Small intestine (tissue), 16 donors: ENCODE measurements at places on chromosomes 1 and 21.

DNA sequence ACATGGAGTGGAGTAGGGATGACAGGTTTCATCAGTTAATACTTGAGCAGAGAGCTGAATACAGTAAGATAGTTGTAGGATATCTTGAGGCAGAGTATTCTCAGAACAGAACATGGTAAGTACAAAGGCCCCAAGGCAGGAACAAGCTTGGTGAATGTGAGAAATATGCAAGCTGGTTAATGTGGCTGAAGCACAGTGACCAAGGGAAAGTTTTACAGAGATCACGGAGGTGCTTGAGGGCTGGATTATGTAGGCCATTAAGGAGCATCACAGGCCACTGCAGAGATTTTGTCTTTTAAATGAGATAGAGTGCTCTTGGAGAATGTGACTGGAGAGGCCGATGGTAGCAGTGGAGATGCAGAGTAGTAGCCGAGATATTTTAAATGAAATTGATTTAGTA lies 54.0 kb upstream of the BOLA1 start:
- peak; percentile 5 for DNase-seq

DNA sequence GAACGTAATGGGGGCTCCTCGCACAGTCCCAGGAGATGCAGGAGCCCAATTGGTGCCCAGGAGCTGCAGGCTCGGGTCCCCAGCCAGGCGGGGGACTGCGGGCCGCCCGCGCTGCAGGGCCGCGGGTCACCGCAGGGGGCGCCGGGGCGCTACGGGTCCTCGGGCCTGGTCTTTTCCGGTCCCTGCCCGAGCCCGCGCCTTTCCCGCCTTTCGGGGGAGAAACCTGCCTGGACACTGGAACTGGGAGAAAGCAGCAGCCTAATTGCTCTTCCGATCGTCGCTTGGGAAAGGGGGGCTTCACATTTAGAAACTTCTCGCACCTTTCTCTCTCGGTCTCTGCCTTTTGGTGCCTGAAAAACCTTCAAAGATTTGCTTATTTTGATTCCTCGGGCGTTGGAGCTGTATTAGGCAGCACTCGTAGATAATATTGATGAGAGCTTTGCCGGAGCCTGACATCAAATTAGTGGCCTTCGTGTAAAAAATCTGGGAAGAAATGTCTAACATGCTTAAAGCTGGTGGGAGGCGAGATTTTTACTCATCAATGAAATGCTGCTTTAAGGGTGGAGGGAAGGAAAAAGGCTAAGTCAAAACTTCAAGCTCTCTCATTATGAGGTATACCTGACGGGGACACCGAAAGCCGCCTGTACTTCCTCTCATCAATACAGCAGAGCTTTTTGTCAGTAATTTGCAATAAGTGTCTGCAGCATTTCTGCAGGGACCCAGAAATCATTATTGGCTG lies 12.6 kb upstream of the BARHL2 start:
- DNase-seq = no peak

DNA sequence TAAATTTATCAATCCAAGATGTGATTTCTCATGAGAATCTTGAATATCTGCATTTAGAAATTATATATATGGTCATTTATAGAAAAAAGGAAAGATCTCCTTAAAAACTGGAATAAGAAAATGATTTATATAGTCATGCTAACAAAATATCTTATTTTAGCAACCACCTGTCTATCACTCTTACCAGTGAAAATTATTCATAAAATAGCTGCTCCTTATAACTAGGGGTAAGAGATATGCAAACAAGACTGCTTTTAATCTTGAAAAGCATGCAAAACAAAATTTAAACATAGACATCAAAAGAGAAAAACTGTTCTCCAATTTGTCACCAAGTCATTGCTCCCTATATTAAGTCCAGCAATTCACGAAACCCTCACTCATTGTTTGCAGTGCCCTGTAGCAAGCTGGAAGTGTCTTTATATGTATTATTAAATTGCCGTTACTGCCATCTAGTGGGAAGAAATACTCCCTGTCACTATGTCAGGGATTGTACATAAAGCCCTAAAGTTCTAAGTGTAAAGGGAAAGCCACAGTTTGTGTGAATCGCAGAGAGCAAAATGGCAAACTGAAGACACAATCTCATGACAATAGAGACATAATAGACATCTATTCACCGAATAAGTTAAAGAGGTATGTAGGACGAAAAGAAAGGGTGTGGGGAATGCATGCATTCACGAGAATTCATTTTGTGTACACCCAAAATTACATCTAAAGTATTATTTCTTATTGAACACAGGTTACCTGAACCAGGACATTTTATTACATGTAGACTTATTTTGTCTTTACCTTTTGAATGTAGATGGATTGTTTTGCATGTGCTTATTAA lies 600.5 kb downstream of the USP25 start:
- DNase-seq = peak; percentile 77

DNA sequence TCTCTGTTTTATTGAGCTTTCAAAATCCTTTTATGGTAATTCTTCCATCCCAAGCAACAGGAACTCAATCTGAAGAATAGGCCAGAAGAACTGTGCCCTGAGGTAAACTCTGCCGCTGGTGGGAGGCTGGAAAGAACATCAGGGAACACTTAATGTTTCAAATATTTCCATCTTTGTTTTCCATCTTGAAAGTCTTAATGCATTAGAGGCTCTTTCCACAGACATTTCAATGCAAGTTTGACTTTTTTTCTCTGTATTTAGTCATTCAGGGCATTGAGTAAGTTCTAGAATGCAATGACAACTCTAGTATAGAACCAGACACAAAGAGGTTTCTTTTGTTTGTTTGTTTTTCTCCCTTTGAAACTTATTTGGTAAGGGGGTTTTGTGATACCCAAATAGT lies 61.5 kb downstream of the KIAA0040 start:
- no peak for DNase-seq

DNA sequence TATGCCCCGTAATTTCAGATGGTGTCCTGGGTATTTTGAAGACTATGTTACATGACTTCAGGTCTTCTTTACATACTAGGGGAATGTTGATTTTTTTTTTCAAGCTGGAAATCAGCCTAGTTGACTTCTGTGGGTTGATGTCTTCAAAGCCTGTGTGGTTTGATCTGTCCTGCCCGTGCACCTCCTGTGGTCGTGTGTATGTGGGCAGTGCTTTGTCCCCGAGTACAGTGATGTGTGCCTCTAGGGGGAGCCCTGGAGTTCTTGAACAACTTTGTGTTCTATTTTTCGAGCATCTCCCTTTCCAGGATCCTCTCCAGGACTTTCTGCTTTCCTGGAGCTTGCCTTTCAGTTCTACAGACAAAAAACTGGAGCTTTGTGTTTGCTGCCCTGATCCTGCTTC lies 28.9 kb downstream of the OBSCN start:
- DNase-seq = no peak

GRCh38 chr1:150613061-150613920 lies 16.1 kb downstream of the ENSA start:
- peak; percentile 94 for DNase-seq

DNA sequence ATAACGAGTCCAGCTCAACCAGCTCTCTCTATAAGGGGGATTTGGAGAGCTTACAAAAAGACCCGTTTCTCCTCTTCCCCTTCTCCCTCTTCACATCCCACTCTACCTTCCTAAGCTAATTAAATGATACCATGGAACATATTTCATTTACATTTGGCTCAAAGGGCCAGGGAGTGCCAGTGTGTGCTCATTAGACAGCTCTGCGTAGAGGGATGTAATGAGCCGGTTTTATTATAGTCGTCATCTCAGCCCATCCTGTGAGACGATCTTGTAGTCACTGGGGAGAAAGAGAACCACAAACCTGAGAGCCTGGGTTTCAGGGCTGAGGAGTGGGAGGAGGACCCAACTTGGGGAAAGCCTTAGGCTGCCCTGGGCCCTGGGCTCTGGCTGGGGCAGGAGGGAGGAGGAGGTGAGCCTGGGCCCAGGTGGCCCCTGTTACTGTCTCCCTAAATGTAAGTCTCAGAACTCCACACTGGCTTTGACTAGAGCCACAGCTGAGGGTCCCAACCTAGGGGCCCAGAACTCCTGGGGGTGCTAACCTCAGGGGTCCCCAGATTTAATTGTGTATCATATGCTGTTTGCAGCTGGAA lies 354.6 kb downstream of the MATN1 start:
- no peak for DNase-seq

DNA sequence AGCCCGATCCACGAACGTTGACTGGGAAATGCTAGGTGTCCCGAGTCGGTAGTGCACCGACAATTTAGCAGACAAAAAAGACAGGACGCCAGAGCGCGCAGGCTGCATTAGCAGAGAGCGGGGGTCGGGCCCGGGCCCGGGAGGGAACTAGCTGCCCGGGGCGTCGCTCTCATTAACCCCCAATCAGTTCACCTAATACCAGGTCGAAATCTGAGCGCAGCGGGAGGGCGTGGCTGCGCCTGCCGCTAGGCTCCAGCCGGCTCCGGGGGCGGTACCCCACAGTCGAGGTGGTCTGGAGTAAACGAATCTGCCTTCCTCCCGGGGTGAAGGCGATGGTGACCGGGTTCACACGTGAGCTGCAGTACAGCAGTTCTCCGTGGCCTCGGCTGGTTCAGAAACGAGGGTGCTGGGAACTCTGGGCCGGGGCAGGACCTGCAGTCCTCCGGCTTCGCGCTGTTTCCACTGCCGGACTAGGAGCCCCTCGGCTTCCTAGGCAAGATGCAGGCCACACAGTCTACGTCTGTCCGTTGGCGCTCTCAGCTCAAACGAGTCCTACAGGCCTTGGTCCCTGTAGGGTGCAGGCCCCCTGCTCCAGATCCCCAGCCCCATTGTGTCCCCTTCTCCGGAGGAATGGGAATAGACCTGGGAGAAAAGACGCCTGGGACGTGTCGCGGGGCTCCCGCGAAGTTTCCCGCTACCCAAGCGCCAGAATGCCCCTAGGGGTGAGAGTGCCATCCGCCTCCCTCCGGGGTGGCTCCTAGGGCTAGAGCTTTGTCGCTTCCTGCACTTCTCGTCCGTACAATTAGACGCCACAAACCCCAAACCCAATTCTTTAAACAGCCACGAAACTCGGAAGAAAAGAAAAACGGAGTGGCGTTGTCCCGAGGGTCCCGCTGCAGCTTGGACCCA lies 2.0 kb downstream of the GFI1 start:
- no peak for DNase-seq

DNA sequence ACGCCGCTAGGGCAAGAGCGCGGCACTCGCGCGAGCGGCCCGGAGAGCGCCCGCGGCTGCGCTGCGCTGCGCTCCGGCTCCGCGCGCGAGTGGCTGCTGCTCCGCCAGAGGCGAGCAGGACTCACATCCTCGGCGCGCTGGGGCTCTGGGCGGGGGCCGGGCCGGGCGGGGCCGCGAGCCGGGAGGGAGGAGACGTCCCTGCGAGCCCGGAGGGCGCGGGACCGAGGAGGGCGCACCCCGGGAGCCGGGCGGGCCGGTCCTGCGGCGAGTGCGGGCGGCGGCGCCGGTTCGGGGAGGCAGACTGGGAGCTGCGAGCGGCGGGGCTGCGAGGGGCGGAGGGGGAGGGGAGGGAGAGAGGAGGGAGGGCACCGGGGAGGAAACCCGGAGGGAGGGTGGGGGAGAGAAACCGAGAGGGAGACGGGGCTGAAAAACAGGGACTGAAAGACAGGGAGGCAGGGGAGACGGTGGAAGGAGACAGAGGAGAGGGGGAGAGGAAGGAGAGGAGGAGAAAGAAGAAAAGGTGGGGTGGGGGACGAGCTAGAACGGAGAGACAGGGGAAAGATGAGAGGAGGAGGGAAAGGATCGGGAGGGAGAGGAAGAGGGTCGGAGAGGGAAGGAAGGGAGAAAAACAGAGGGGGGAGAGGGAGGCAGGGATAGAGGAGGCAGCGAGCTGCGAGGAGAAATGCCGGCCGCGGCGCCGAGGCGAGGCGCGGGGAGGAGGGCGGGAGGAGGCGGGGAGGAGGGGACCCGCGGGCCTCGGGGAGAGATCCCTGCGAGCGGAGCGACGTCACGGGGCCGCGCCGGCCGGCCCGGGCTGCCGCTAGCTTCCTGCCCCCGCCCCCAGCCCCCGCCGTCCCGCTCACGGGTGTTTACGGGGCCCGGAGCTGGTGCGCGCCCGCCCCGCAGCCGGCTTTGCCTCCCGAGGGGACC lies at the start of gene CAMK2N1:
TSS of gene CAMK2N1 (minus strand) at position 684 of the 930 bp plus-strand sequence. CDS start 831 bp downstream, outside the sequence.
- peak; percentile 80 for DNase-seq

DNA sequence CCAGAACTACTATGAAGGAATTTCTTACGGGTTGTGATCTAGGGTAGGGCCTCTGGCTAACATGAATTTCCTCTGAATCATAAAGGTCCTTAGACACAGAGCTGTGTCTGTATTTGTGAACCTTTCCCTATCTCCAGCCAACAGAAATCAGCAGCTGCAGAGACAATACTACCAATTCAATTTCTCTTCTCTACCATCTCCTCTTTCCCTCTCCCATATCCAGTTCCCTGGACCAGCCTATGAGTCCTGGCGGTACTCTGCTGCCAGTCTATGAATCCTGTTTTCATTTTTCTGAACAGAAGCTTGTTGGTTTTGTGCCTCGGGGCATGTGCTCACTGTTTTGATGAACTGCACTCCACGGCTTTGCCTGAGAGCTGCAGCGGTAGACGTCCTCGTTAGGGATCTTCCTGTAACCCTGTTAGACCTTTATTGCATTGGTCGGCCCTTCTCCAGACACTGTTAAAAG lies 458.0 kb upstream of the VAMP3 start:
- DNase-seq = no peak

GRCh38 chr1:116268211-116268610 lies 104.8 kb upstream of the ATP1A1 start:
- DNase-seq = peak; percentile 77

GRCh38 chr1:8397511-8397910 lies 79.6 kb downstream of the SLC45A1 start:
- DNase-seq = no peak

DNA sequence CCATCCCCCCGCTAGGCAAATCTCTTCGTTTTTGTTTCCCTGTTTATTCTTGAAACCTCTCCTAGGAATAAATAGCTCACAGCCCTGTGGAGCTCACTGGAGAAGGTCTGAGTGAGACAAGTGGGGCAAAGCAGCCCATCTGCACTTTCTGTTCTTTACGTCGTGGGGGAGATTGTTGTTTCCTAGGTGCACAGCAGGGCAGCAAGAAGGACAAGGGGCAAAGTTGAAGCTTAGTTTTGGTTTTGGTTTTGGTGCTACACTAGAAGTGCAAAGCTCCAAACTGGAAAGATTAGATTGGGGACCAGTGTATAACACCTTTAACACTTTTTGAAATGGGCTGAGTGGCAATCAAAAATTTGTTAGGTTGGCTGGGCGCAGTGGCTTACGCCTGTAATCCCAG lies 76.6 kb downstream of the GPR88 start:
- DNase-seq = peak; percentile 43

- no peak for DNase-seq
Observed at GRCh38 chr1:14441302-14441741, 157.2 kb upstream of the KAZN start.

DNA sequence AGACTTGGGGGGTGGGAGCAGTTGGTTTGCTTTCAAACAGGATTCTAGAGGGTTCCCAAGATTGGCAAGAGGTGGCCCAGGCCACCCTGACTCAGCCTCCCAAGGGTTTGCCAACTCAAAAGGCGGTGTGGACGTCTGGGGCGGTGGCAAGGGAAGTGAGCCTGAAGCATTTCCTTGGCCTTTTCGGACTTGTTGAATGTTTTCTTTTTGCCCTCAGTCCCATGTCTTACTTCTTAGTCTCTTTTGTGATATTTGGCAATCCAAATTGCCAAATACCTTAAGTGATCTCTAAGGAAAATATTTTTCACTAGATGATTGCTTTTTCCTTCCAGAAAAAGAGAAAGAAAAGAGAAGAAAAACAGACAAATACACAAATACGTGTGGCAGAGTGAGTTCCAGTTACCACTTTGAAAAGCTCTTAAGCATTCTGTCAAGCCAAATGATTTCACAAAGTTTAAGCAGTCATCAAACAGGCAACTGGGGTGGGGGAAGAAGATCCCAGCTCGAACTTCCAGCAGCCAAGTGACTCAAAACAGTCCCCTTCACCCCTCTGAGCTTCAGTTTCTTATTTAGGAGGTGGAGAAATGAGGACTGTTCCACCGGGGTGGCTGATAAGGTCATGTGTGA lies 374.6 kb upstream of the USP24 start:
- DNase-seq = no peak

- no peak for DNase-seq
Observed at GRCh38 chr1:212386029-212386428, 28.7 kb downstream of the PACC1 start.
